ENCODE measurements at places on chromosomes 4 and X.
A peak's percentile ranks its signal among the peaks of the same experiment; 100 is the strongest.

DNA sequence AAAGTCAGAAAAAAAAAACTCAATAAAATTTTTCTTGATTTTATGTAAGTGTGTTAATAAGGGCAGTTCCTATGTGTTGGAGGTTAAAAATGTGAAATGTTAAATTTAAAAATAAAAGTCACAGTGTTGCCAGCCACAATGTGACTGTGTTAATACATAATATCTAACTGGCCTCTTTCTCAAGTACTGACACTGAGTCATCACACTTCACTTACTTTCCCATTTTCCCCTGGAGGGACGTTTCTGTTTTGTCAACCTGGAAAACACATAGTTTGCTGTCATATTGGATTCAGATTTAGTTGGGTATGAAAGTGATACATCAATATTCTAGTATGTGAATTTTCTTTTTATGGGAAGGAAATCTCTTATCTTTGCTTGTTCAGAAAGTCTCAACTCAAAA is 46.4 kb downstream of the ARHGEF38 start:
- H3K4me1 ChIP-seq, result no peaks in the 10 kb centered on the region
- no peak overlapping the region for H3K27ac ChIP-seq
- no peaks in the 10 kb centered on the region for H3K36me3 ChIP-seq
- no peak for DNase-seq

DNA sequence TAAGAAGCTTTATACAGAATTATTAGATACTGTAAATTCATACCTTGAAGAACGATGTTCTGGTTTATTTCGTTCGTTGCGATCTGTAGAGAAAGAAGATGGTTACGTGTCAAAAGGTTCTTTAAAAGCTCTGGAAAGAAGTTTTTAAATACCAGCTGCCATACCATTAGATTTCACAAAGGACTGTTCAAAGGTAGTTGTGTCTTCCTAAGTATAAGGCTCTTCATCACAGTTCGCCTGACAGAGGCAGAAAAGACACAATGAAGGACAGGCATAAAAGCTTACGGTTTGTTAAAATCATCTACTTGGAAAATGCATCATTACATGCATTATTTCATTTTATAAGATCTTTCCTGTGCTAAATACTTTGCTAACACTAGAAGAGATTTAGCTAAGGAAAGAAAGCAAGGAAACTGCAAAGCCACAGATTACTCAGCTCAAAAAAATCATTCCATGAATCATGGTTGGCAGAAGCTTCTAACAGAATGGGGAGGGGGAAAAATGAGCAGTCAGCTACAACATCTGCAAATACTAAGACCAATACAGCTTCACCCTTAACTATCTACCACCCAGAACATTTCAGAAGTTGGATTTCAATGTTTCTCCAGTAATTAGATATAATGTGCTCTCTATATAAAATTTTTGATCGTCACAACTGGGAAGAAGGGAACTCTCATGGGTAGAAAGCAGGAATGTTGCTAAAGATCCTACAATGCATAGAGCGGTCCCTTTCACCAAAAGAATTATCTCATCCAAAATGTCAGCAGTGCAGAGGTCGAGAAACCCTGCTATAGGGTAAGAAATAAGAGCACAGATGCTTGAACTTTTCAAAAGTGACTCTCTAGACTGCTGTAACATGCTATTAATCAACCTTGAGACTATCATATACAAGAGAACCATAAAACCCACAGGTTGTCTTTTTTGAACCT is 50.7 kb upstream of the PRSS48 start:
- H3K4me1 ChIP-seq, result peaks cover 4% of the 10 kb centered on the region
- H3K27me3 ChIP-seq, result no peaks in the 10 kb centered on the region
- H3K4me3 ChIP-seq, result peak overlapping the region; percentile 59
- DNase-seq, result peak; percentile 88
- H3K27ac ChIP-seq, result peak overlapping the region; percentile 54

- H3K4me3 ChIP-seq, result no peak overlapping the region
- H3K27ac ChIP-seq, result no peak overlapping the region
- no peaks in the 10 kb centered on the region for H3K36me3 ChIP-seq
- H3K4me1 ChIP-seq, result no peaks in the 10 kb centered on the region
- H3K27me3 ChIP-seq, result no peaks in the 10 kb centered on the region
- no peak for DNase-seq
Observed at GRCh38 chr4:68732653-68733466, 62.4 kb upstream of the UGT2B15 start.

- H3K4me1 ChIP-seq, result no peaks in the 10 kb centered on the region
- no peak overlapping the region for H3K27ac ChIP-seq
- peaks cover 34% of the 10 kb centered on the region for H3K27me3 ChIP-seq
- no peaks in the 10 kb centered on the region for H3K36me3 ChIP-seq
Observed at GRCh38 chrX:107485013-107485412, 35.6 kb downstream of the FRMPD3 start.

GRCh38 chr4:138050601-138051000 is 191.5 kb downstream of the SLC7A11 start:
- H3K4me3 ChIP-seq, result no peak overlapping the region
- H3K27me3 ChIP-seq, result no peaks in the 10 kb centered on the region
- peak overlapping the region; percentile 79 for H3K27ac ChIP-seq
- peaks cover 24% of the 10 kb centered on the region for H3K4me1 ChIP-seq
- H3K36me3 ChIP-seq, result no peaks in the 10 kb centered on the region

GRCh38 chr4:184201179-184201578 is 16.5 kb downstream of the ENPP6 start:
- no peaks in the 10 kb centered on the region for H3K4me1 ChIP-seq
- peaks cover 3% of the 10 kb centered on the region for H3K27me3 ChIP-seq
- no peak overlapping the region for H3K4me3 ChIP-seq
- H3K27ac ChIP-seq, result no peak overlapping the region
